ENCODE measurements at places on chromosomes 13 and 19.

DNA sequence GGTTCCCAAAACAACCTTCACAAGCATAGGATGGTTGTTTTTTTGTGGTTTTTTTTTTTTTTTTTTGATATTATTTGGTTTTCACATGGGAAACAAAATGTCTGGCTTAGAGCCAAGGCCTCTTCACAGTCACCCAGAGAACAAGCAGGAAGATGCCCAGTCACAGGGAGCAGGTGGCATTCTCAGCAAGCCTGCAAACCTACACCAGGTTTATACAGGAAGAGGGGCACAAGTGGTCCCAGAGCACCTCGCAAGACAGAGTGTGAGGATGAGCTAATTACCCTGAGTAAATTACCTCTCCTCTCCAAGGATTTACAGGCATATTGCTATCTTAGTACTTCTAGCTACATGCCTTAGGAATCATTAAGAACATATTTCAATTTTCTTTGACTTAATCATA lies 1375.6 kb downstream of the EFNB2 start:
- DNase-seq, result no peak

DNA sequence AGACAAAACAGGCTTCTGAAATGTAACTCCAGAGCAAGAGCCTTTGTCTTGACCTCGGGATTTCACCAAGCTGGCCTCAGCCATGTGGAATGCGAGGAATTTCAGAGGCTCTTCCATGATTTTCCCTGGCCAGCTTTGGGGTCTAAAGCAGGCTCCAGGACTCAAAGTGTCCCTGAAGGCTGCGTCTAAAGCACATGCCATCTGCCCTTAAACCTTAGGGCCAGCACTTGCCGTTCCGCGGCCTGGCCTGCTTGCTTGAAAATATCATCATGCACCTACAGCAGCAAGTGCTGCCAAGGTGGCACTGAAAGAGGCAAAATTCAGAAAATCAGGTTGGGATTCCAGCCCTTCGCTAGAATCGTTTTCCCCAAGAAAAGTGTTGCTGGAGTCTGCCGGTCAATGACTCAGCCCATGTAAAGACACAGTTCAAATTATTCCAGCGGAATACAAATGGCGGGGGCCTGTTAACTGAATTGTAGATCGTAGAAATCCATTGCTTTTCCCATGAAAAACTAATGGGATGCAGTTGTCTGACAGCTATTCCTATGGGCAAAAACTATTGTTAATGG lies 105.7 kb upstream of the RAP2A start:
- DNase-seq, result no peak

DNA sequence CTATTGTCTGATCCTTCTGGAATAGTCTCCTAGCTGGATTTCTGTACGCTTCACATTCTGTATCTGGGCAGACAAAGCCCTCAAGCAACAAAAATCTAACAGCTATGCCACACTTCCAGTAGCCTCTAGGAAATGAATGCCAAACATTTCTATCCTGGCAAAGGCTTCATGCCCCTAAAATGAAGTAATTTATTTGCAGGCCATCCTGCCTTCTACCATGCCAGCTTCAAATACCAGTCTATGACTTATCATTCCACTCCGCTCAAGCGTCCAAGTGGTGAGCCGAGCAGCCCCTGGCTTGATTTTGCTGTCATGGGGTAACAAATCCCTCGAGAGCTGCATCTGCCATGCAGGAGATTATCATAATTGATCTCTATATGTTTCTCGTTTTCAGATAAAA lies 86.9 kb downstream of the LHFPL6 start:
- no peak for DNase-seq

DNA sequence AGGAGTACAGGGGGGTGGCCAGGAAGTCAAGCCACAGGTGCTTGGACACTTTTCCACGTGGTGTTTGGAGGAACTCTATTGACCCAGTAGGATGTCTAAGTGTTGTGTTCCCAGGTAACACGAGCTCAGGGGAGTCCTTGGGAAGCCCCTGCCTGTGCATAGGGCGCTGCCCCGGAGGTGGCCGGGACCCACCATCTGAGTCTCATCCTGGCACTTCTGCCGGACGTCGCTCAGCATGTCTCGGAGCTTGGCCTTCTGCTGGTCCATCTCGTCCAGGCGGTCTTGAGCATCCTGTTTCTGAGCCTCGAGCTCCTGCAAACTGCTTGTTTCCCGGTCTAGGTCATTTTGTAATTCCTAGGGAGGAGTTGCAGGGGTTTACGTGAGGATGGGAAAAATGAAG lies 67.4 kb downstream of the EPS15L1 start:
- DNase-seq, result no peak

DNA sequence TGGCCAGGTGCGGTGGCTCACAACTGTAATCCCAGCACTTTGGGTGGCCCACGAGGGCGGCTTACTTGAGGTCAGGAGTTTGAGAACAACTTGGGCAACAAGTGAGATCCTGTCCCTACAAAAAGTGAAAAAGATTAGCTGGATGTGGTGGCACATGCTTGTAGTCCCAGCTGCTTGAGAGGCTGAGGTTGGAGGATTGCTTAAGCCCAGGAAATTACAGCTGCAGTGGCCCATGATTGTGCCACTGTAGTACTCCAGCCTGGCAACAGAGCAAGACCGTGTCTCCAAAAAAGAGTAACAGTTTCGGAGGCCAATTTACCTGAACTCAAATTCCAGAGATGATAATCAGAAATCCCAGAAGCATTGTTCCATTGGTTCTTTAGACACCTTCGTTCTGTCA lies 4.4 kb downstream of the ZNF473 start:
- no peak for DNase-seq
